ENCODE measurements at places on chromosomes 5 and 9.

DNA sequence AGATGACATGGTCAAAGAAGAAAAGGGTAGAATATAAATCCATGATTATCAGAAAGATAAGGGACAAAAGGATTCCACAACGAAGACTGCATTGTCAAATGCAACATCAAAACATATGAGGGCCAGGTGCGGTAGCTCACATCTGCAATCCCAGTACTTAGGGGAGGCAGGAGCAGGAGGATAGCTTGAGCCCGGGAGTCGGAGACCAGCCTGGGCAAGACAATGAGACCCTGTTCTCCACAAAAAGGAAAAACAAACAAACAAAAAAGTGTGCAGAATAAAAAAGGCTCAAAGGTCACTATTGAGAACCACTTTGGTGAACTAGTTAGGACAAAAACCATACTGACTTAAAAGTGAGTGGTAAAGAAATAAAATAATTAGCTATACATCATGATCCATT lies 60.2 kb upstream of the NR5A1 start:
- no peaks in the 10 kb centered on the region for H3K4me1 ChIP-seq
- H3K36me3 ChIP-seq, result no peaks in the 10 kb centered on the region
- no peak for DNase-seq
- H3K4me3 ChIP-seq, result no peak overlapping the region

DNA sequence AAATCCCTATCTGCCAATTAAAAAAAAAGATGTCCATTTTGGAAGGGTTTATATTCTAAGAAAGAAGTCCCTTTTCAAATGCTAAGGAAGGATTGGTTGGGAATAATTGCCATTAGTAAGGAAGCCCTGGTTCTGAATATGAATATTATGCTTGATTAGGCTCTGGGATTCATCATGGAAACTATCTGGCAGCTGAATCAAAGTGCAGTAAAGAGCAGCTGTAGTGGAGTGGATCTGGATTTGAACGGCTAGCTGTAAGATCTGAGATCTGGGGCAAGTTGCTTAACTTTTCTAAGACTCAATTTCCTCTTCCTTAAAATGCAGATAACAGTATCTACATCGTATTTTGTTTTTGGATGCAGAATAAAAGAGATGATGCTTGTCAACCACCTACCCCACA lies 10.5 kb downstream of the IL12B start:
- H3K27me3 ChIP-seq, result no peaks in the 10 kb centered on the region
- no peaks in the 10 kb centered on the region for H3K4me1 ChIP-seq
- H3K27ac ChIP-seq, result no peak overlapping the region
- no peaks in the 10 kb centered on the region for H3K36me3 ChIP-seq

DNA sequence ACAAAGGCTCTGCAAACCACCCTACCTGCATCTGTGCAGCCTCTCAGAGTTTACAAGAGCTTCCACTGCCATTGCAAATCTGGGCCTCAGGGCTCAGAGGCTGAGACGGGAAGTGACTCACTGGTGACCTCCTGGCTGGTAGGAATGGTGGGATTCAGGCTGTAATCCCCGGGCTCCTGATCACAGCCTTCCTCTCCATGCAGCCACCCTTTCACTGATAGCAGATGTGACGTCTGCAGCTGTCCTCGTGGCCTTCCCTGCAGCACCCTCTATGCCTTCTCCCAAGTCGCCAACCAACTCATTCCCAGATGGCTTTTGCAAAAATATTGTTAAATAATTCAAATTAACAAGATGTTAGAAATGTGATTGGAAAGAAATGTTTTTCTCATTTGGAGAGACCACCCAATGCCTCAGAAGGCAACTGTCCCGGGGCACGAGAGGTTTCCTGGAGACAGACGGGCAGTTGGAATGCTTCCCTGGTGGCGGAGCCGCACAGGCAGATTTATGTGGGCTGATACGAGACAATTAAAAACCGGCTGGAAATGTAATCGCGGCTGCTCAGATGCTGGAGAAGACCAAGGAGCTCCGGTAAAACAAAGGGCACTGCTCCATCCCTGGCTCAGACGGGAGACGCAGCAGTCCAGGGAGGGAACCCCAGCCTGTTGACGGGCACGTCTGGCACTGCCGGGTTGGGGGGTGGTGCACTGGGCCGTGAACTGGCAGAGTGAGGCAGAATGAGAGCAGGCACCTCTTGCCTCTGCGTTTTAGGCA lies 34.4 kb upstream of the SLC25A51 start:
- no peaks in the 10 kb centered on the region for H3K36me3 ChIP-seq
- no peaks in the 10 kb centered on the region for H3K4me1 ChIP-seq
- H3K4me3 ChIP-seq, result no peak overlapping the region
- no peak overlapping the region for H3K27ac ChIP-seq
- no peak for DNase-seq
- no peaks in the 10 kb centered on the region for H3K27me3 ChIP-seq

DNA sequence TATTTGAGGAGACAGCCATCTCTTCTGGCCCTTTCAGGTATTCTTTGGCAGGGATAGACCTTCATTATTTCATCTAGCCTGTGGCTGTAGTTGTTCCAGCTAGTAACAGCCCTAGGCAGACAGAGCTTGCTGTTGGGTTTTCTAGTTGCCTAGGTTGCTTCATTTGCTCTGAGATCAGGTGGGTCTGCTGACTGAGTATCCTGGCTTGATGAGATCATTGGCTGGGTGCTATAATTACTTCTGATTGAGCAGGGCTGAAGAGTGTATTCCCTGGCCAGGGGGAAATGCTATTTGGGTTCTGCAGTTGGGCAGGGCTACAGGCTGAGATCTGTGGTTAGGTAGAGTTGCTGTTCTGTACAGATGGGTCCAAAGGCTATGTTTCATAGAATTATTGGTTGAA lies 456.1 kb downstream of the PSAT1 start:
- no peaks in the 10 kb centered on the region for H3K27me3 ChIP-seq
- DNase-seq, result no peak
- H3K4me3 ChIP-seq, result no peak overlapping the region
- peaks cover 2% of the 10 kb centered on the region for H3K36me3 ChIP-seq
- peaks cover 5% of the 10 kb centered on the region for H3K4me1 ChIP-seq

DNA sequence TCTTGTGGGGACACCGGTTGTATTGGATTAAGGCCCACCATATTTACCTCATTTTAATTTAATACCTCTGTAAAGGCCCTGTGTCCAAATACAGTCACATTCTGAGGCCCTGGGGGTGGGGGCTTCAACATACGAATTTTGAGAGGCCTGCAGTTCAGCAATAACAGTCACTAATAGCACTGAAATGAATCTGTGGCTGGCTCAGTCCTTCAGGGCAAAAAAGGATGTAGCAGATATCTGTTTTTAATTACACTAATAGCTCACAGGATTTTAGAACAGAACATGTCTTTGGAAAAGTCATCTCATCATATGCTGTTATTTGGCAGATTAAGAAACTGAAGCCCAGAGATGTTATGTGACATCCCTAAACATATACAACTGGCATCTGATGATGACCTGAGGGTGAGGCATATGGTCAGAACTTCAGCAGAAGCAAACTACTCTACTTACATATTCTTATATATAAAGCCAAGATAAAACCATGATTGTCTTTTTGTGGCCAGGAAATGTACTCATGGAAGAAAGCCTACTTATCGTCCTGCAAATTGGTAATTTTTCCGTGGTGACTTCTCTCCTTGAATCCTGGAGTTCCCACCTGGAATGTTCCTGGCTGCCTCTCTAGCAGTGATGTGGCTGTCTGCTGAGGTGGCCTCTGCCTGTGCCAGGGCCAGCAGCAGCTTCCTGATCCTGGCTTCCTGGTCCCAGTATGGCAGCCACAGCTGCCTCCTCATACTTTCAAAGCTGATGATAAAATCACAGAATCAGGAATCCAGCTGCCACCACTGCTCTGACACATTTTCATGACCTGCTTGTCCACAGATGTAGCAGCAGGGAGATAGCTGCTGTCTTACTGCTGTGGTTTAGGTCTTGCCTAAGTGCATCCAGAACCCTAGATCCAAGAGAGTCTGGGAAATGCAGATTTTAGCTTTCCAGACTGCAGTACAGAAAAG lies 72.1 kb upstream of the ANKRD55 start:
- H3K27ac ChIP-seq, result no peak overlapping the region
- DNase-seq, result no peak
- H3K27me3 ChIP-seq, result no peaks in the 10 kb centered on the region
- H3K4me1 ChIP-seq, result peaks cover 3% of the 10 kb centered on the region

GRCh38 chr9:127154003-127154389 lies 31.6 kb upstream of the ANGPTL2 start:
- peaks cover 20% of the 10 kb centered on the region for H3K4me1 ChIP-seq
- no peak overlapping the region for H3K27ac ChIP-seq
- no peak for DNase-seq
- peak overlapping the region; percentile 66 for H3K4me3 ChIP-seq
- H3K36me3 ChIP-seq, result peaks cover 1% of the 10 kb centered on the region

DNA sequence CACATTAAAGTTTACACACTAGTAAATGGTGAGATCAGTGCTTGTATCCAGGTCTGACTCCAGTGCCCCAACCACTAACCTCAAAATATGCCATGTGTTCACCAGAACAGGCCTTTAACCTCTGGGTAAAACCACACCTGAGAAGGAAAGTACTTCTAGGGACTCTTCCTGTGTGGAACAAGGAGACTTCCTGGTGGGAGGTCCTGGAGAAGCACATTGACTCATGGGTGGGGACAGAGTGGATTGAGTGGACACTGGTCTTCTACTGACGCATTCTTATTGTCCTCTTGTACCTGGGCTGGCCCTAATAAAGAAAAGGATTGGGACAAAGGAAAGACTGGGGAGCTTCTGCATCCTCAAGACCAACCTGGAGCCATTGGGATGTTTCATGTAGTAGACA lies 43.4 kb downstream of the ANGPTL2 start:
- H3K36me3 ChIP-seq, result peaks cover 38% of the 10 kb centered on the region
- H3K4me1 ChIP-seq, result no peaks in the 10 kb centered on the region
- no peak overlapping the region for H3K4me3 ChIP-seq
- DNase-seq, result no peak
- H3K27me3 ChIP-seq, result no peaks in the 10 kb centered on the region

GRCh38 chr5:175657593-175658271 lies at the start of gene HRH2:
Gene HRH2, plus strand, starts transcription at chr5:175658071. Its CDS starts 25,163 bp downstream, at chr5:175683234.
- peak within 1 kb of the TSS; percentile 84 for H3K4me3 ChIP-seq
- H3K4me1 ChIP-seq, result peaks cover 12% of the 10 kb centered on the region
- H3K36me3 ChIP-seq, result peaks cover 2% of the 10 kb centered on the region
- no peak for DNase-seq
- H3K27me3 ChIP-seq, result peaks cover 42% of the 10 kb centered on the region

- peaks cover 16% of the 10 kb centered on the region for H3K36me3 ChIP-seq
- no peak overlapping the region for H3K27ac ChIP-seq
- H3K4me3 ChIP-seq, result no peak overlapping the region
- peaks cover 2% of the 10 kb centered on the region for H3K4me1 ChIP-seq
- no peaks in the 10 kb centered on the region for H3K27me3 ChIP-seq
- DNase-seq, result no peak
Measured at GRCh38 chr9:68904454-68904853, 109.5 kb downstream of the PRKACG start.

DNA sequence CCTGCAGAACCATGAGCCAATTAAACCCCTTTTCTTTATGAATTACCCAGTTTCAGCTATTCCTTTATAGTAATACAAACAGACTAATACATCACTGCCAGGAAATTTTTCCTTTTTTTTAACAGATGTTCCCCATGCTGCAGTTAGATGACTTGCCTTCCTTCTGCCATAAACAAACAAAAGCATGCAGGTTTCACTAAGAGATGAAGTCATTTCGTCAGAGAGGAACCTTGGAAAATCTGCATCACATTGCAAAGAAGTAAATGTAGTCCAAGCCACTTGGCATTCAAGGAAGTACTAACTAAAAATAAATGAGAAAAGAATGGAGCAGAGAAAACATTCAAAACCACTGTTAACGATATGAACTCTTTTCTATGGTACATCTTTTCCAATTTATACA lies 194.1 kb upstream of the EFNA5 start:
- H3K27ac ChIP-seq, result no peak overlapping the region
- H3K36me3 ChIP-seq, result peaks cover 34% of the 10 kb centered on the region
- peaks cover 2% of the 10 kb centered on the region for H3K4me1 ChIP-seq
- DNase-seq, result no peak
- no peaks in the 10 kb centered on the region for H3K27me3 ChIP-seq
- H3K4me3 ChIP-seq, result no peak overlapping the region

- H3K27me3 ChIP-seq, result no peaks in the 10 kb centered on the region
- no peak overlapping the region for H3K4me3 ChIP-seq
- H3K36me3 ChIP-seq, result no peaks in the 10 kb centered on the region
- DNase-seq, result no peak
- H3K4me1 ChIP-seq, result no peaks in the 10 kb centered on the region
- H3K27ac ChIP-seq, result no peak overlapping the region
Measured at GRCh38 chr5:8500426-8500825, 631.5 kb downstream of the MTRR start.

GRCh38 chr9:128408963-128409431 lies 11.7 kb upstream of the CERCAM start:
- no peaks in the 10 kb centered on the region for H3K36me3 ChIP-seq
- H3K27ac ChIP-seq, result no peak overlapping the region
- H3K4me1 ChIP-seq, result peaks cover 2% of the 10 kb centered on the region
- peaks cover 15% of the 10 kb centered on the region for H3K27me3 ChIP-seq

DNA sequence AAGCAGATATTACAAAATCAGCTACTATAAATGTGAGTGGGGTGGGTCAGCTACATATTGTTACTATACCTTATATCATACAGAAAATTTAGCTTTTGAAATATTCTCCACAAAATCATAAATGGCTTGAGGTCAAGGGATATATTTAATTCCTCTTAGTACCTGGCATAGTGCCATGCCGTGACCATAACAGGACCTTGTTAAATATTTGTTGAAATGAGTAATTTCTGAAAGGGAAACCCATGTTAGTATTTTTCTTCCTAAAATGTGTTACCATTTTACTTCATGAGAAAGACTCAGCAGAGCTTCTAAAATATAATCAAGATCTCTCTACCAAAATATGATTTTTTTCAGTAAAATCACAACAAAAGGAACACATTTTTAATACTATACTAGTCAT lies 14.8 kb downstream of the ATP10B start:
- H3K36me3 ChIP-seq, result no peaks in the 10 kb centered on the region
- H3K27ac ChIP-seq, result no peak overlapping the region

DNA sequence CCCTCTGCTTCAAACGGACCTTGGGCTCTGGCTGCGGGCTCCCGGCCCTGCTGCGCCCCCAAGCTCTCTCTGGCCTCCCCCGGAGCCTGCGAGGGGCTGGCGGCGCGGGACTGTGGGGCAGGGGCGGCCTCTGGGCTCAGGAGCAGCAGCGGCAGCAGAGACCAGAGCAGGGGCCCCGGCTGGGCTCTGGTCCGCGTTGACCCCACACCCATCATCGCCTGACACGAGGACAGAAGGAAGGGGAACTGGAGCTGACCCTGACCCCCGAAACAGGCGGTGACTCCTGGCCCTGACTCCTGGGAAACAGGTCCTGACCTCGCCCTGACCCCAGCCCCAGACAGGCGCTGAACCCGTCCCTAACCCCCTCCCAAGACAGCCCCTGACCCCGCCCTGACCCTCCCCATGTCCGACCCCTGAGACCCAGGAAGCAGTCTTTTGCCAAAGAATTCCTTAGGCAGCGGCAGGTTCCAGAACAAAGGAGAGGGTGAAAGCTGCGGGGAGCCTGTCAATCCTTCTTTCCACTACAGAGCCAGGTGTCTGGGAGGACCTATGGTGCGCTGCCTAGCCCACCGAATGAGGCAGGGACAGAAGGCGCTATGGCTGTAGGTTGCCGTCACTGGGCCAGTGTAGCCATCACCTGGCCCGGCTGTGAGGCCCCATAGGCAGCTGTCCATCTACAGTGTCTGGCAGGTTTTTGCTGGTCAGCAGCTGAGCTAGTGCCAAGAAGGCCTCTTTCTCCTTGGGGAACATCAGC lies 74.7 kb upstream of the SPTLC1 start:
- H3K27me3 ChIP-seq, result peaks cover 13% of the 10 kb centered on the region
- no peak overlapping the region for H3K4me3 ChIP-seq
- no peak overlapping the region for H3K27ac ChIP-seq
- H3K4me1 ChIP-seq, result no peaks in the 10 kb centered on the region
- H3K36me3 ChIP-seq, result no peaks in the 10 kb centered on the region

All from memory B cell (primary cell).